C1 segment of cervical spinal cord (tissue), 14 donors: ENCODE measurements at places on chromosomes 6 and 20.
A peak's percentile ranks its signal among the peaks of the same experiment; 100 is the strongest.

- DNase-seq, result no peak
Measured at GRCh38 chr6:31225735-31226134, 46.2 kb downstream of the HLA-C start.

GRCh38 chr6:134046054-134046453 lies 6.4 kb downstream of the SLC2A12 start:
- DNase-seq, result no peak

DNA sequence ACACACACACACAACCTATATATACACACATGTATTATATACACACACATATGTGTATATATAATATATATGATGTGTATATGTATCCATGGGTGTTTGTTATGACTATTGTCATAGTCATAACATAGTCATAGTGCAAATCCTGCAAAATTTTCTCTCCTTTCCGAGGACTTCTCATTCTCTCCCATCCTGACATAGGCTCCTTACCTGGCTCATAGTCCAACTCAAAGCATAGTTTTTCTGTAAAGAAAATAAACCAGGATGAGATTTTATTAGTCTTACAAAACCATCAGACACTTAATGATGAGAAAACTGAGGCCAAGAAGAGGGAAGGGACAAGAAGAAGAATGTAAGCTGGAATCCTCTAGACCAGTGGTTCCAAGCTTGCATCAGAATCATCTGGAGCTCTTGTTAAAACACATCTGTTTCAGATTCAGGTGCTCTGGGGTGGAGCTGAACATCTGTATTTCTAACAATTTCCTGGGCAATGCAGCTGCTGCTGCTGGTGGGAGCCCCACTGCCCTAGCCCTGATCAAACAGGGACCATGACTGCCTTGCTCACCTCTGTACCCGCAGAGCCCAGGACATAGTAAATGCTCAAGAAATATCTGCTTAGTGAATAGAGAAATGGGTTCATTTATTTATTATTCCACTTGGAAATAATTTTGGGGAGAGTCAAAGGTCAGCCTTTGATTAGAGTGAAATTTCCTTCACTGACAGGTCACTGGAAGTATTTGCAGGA lies 5.3 kb downstream of the TRIM10 start:
- no peak for DNase-seq

DNA sequence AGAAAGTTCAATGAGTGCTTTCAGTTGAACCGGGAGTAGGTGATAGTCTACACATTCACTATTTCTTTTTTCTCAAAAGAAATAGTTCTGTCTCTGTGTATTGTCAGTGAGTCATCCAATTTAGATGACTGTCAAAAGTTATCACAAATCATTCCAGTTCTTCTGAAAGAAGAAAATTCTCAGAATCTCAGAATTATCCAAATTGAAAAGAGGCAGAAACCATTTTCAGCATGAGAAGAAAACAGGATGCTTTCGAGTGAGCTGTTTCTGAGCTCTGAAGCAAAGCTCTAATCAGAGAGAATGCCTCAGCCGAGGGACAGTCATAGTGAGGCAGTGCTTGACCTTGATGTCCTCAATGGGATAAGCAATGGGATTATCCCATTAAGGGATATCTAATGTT lies 97.9 kb downstream of the HUS1B start:
- no peak for DNase-seq

- no peak for DNase-seq
Measured at GRCh38 chr6:122567034-122567433, 43.2 kb upstream of the PKIB start.

- DNase-seq, result no peak
Measured at GRCh38 chr6:20533746-20534294, 437 bp upstream of the CDKAL1 start.

DNA sequence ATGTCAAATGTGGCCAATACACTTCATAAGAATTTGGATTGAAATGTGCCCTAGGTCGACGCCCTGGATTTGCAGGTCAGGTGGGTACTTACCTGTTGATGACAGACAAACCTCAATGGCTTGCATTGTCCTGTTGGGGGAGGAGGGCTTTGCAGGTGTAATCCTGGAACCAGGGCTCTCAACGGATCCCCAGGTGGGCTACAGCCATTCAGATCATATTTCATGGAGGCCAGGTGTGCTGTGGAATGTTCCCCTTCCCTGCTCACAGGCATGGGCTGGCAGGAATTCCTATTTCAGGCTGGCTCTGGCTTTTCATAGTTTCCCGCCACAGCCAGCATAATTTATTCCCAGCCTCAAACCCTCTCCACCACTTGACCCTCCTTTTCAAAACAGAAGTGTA lies 254.7 kb downstream of the SMOC2 start:
- DNase-seq, result no peak

DNA sequence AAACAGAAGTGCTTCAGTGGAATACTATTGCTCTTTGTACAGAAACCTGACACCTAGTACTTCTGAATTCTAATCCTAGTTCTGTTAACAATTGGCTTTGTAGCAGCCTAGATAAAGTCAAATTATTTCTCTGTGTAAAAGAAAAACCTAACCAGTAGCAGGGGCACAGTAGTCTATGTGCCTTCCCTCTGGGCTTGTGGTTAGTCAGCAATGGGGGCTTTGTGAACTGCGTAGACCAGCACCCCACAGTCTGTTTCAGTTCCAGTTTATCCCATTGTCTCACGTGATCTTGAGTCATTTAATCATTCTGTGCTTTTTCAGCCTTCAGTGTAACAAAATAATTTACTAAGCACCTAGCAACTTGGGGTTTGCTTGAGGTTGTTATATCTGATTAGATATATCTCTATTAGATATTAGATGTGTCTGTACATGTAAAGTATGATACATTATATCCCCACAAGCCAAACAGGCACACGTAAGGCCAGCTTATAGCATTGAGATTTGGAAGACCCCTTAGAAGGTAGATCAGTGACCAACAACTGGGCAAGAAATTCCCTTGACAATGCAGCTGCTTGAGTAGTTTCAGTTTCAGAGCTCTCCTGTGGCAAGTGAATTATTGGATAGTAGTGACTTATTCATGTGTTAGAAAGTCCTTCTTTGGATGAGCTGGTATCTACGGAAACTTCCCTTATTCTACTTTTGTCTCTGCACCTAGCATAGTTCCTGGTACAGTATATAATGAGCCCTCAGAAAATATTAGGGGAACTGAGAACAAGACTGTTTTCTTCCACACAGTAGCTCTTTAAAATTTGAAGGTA lies 27.9 kb upstream of the CCR6 start:
- DNase-seq, result no peak

GRCh38 chr20:42155586-42155985 lies 537.4 kb upstream of the CHD6 start:
- DNase-seq, result no peak

DNA sequence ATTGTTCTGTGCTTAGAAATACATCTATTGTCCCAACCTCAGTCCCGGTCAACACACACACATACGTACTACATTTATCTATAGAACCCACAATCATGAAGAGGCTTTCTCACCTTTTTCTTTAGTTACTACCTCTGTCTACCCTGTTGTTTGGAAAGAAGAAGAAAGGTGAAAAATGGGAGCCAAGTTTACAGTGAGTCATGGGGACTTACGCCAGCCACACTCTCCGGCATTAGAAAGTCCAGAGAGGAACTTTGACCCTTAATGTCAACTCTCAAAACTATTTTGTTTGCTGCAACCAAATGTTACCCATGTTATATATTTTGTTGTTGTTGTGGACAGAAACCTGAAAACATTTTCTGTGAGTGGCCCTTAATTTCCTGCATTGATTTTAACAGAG lies 259.1 kb downstream of the ZFAND3 start:
- DNase-seq, result no peak

DNA sequence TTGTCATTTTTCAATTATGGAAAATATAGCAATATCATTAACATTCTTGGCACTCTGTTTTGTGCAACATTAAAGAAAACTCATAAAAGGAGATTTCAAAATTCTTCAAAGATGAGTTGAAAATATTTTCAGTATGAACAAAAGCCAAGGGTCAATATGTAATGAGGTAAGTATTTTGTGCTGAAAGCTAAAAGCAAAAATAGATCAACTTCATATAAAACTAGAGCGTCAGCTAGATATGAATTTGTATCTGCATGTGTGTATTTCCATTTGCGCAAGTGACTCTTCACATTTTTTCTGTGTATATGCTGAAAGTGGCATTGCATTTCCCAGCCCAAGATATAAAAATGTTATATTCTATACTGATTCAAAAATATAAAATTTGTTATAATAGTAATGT lies 492.1 kb upstream of the EYS start:
- DNase-seq, result no peak

DNA sequence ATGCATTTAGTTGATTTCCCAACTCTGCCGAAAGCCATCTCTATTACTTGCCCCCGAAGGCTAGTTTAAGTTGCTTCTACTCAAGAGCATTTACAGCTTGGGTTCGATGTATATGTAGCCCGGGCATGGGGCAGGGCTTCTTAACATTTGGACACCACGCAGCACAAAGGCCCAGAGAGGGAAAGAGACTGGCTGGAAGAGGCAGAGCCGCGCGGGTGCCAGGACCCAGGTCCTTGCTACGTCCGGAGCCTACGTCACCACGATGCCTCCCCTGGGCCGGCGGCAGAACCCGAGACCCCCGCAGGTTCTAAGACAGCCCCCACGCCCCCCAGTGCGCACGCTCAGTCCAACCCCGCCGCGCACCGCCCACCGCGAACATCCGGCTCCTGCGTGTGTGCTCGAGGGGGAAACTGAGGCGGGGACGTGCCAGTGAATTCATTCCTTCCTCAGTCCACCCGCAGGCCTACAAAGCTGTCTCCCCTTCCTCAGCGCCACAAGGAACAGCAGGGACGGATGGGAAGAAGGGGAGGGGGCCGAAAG lies 367 bp upstream of the PCIF1 start:
- peak; percentile 84 for DNase-seq

- no peak for DNase-seq
Measured at GRCh38 chr20:57780398-57780797, 70.6 kb upstream of the PMEPA1 start.

GRCh38 chr6:13364842-13365241 lies 36.5 kb upstream of the TBC1D7 start:
- DNase-seq, result no peak

GRCh38 chr20:50320901-50321796 lies 130.5 kb downstream of the CEBPB start:
- DNase-seq, result no peak

DNA sequence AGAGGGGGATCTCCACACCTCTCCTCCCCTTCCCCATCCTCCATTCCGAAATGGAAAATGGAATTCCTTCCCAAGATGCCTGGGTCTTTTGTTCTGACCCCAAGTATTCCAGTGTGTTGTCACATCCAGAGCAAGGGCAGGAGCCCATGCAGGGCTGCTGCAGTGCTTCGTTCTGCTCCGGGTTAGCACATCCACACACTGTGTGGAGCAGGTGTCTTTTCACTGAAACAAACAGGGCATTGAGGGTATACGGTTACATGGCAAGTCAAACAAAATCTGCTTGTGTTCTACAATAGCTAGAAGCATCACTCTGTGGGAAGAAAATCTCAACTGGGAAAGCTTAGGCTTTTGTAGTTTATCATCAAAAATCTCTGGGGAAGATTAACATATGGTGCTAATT lies 56.9 kb downstream of the LYRM2 start:
- no peak for DNase-seq

DNA sequence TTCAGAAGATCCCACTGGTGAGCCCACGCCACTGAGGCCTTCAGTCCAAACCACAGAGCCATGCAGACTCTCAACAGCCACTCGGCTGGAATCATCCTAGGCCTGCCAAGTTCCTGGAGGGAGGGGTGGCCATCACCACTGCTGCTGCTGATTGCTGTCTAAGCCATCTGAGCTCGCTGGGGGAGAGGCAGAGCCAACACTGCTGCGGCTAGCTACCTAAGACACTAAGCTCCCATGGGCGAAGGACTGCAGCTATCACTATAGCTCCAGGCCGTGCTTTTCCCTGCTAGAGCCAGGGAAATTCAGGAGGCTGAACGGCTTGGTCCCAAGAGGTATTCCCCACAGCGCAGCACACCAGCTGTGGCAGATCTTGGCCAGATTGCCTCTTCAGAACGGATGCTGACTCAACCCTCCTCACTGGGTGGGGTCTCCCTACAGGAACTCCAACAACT lies 73.6 kb downstream of the TBC1D32 start:
- DNase-seq, result no peak

DNA sequence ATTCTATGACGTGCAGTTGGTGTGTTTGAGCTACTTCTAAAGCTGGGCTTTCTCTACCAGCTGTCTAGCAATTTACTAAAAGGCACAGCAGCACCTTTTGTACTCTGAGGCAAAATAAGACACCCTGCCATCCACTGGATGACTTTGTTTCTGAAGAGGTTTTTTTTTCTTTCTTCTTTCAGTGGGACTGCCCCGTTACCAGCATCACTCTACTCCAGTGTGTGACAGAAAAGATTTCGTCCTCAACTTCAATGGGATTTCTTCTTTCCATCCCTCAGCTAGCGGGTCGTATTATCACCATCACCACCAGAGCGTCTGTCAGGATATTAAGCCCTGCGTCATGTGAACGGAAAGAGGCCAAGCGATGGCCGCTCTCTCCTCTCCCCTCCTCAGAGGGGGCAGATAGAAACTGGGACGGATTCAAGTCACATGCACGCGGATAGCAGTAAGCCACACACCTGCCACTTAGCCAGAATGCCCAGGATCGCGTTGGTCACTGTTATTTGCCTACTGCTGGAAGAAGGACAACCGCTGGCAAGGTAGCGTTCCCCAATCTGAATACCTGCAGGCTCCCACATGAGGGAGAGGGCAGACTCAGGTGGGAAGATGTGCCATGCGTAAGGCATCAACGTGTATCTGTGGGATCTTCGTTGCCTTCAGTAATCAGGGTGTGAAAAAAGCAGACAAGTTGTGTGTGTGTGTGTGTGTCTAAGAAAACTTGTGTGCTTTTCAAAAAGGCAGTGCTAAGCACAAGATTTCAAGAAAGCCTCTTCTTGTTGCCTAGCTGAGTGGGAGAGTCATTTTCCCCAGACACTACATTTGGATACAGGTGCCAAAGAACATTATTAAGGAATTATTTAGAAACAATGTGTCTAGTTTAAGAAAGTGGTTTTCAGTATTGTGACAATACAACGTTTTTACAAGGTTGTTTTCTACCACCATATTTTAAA lies 5.4 kb downstream of the FOXF2 start:
- DNase-seq, result no peak

GRCh38 chr6:71299541-71300470 lies 11.2 kb downstream of the OGFRL1 start:
- DNase-seq, result no peak

- no peak for DNase-seq
Measured at GRCh38 chr6:6579281-6579680, 9.2 kb upstream of the LY86 start.

GRCh38 chr6:105880030-105880492 lies 206.1 kb upstream of the PRDM1 start:
- DNase-seq, result no peak
